Naive thymus-derived CD8-positive, alpha-beta T cell (primary cell): ENCODE measurements at places on chromosomes 12 and 14. TPM values are rescaled to one million over a fixed set of nuclear protein-coding genes. Genes with fewer than 3 reads are reported as not detected.

OAS2 gene
- 47.9 TPM for polyA plus RNA-seq

HCAR2 gene
- not detected for polyA plus RNA-seq

STXBP6 gene
- polyA plus RNA-seq, result not detected

CMA1 gene
- polyA plus RNA-seq, result not detected

PRR4 gene
- not detected for polyA plus RNA-seq
